ENCODE measurements at places on chromosomes 16 and 17.

DNA sequence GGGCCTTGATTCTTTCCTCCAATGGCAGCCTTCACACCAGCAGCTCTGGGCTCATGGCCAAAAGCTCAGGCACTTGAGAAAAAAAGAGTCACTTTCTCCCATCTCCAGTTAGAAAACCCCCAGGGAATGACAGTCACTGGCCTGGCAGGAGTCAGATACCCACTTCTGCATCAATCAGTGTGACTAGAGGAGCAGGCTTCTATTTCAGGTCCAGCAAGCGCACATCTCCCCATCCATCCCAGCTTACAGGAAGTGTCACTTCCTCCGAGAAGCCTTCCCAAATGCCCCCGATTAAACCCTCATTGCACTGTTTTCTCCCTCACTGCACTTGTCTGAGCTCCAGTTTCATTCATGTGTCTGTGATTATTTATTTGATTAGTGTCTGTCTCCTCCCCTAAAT lies 30.4 kb upstream of the CCL1 start:
- no peak for DNase-seq

- no peak for DNase-seq
Observed at GRCh38 chr16:54344646-54345630, 58.4 kb upstream of the IRX3 start.

GRCh38 chr16:727291-727977 lies 528 bp downstream of the HAGHL start:
- DNase-seq = no peak

DNA sequence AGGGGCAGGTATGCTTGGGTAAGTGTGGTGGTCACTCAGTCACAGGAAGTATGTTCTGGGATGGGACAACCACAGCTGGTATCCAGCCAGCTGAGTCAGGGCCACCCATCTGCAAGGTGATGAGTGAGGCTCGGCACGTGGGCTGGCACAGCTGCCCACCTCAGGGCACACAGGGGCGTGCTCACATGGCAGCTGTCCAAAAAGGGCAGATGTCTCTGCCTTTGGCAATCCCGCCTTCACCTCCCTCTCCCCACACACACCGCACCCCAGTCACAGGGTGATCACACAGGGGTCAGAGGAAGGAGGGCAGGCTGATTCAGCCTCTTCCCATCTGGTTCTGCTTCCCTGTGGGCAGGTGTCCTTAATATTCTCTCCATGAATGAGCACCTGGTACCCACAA lies 85.9 kb upstream of the TOB1 start:
- no peak for DNase-seq

DNA sequence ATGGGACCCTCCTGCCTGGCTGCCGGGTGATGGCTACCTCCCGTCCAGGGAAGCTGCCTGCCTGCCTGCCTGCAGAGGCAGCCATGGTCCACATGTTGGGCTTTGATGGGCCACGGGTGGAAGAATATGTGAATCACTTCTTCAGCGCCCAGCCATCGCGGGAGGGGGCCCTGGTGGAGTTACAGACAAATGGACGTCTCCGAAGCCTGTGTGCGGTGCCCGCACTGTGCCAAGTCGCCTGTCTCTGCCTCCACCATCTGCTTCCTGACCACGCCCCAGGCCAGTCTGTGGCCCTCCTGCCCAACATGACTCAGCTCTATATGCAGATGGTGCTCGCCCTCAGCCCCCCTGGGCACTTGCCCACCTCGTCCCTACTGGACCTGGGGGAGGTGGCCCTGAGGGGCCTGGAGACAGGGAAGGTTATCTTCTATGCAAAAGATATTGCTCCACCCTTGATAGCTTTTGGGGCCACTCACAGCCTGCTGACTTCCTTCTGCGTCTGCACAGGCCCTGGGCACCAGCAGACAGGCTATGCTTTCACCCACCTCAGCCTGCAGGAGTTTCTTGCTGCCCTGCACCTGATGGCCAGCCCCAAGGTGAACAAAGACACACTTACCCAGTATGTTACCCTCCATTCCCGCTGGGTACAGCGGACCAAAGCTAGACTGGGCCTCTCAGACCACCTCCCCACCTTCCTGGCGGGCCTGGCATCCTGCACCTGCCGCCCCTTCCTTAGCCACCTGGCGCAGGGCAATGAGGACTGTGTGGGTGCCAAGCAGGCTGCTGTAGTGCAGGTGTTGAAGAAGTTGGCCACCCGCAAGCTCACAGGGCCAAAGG lies 36.8 kb downstream of the NLRC5 start:
- DNase-seq = no peak

DNA sequence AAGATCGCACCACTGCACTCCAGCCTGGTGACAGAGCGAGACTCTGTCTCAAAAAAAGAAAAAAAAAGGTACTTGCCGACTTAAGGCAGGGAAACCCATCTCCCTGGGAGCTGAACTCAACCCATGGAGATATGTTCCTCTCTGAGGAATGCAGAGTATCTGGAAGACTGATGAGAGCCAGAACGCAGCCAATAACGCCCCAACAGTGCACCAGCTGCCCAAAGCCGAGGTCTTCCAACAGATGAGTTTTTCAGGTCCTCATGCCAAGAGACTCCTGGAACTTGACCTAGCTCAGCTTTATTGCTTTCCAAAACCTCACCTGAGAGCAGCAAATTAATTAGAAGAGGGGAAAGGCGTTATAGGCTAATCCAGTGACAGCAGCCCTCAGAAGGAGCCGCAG lies 9.4 kb downstream of the ELAC2 start:
- DNase-seq = no peak
